ENCODE measurements at places on chromosomes 3 and 15.

DNA sequence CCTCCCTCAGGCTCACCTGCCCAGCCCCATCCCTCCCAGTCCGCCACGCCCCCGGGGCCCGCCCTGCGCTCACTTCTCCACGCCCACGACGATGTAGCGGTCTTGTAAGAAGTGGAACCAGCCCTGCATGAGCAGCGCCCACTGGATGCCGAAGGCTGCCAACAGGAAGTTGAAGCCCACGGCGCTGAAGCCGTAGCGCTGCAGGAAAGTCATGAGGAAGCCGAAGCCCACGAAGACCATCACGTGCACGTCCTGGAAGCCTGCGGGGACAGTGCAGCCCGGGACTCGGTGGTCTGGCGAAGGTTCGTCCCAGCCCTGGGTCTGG is 9.7 kb downstream of the RHCG start:
- no peak for DNase-seq

DNA sequence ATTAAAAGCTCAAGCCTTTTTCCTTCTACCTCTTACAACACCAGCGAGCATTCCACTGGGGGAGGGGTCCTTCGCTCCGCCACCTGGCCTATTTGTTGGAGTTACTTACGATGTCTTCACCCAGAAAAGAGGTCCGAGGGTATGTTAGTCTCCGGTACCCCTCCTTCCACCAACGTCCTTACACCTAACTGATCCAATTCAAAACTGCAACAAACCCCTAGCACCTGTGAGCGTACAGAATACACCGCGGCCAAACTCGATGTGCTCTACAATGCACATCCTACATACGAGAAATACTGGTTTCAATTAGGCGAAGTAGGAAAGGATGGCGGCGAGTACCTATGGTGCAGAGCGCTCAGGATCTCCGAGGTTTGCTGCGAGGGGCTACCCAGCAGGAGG is 944 bp downstream of the SLITRK3 start:
- DNase-seq, result no peak

DNA sequence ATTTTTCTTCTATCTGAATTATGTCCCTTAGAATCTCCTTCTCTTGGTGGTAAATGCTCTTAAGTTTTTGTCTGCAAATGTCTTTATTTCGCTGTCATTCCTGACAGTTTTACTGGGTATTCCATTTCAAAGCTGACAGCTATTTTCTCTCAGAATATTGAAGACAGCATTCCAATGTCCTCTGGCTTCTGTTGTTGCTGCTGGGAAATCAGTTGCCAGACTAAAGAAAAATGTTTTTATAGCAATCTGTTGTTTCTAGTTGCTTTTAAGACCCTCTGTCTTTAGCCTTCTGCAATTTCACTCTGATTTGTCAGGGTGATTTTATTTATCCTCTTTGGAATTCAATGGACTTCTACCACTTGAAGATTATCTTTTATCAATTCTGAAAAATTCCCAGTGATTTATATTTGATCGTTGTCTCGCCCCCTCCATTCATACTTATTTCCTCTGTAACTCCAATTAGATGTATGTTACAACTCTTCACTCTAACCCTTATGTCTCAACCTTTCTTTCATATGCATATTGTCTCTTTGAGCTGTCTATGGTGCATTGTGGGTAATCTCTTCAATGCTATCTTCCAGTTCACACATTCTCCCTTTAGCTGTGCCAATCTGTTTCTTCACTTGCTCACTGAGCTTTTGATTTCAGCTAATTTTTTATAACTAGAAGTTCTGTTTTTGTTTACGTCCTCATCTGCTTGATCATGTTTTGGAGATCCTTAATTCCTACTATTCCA is 23.5 kb downstream of the UBXN7 start:
- no peak for DNase-seq

GRCh38 chr3:124951511-124952281 is 17.1 kb upstream of the MUC13 start:
- DNase-seq, result no peak

DNA sequence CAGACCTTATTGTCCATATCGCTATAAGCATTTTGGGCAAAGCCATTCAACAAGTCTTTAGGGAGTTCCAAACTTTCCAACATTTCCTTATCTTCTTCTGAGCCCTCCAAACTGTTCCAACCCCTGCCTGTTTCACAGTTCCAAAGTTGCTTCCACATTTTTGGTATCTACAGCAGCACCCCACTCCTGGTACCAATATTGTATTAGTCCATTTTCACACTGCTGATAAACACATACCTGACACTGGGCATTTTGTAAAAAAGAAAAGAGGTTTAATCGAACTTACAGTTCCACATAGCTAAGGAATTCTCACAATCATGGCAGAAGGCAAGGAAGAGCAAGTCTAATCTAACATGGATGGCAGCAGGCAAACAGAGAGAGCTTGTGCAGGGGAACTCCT is 834.1 kb upstream of the GBE1 start:
- DNase-seq, result no peak

- no peak for DNase-seq
Observed at GRCh38 chr15:98927022-98927421, 80.6 kb downstream of the PGPEP1L start.

DNA sequence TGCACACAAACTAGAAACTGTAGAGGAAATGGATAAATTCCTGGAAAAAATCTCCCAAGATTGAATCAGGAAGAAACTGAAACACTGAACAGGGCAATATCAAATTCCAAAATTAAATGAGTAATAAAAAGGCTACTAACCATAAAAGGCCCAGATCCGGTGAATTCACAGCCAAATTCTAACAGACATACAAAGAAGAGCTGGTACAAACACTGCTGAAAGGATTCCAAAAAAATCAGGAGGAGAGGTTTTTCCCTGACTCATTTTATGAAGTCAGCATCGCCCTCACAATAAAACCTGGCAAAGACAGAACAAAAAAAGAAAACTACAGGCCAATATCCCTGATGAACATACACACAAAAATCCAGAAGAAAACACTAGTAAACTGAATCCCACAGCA is 462.4 kb upstream of the THBS1 start:
- DNase-seq, result peak; percentile 32

DNA sequence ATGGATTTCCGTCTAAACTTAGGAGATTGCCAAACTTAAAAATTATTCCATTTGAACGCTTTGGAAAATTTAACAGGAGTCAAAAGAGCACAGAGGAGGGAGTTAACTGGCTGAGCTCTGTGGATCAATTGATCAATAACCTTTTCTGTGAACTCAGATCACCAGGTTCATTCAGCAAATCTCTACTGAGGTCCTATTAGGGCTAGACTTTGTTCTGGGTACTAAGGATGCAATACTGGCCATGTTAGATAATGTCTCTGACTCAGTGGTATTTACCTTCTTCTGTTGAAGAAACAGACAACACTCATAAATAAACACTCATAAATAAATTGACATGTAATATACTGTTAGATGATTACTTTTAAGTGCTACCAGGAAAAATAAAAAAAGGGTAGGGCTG is 323.4 kb upstream of the SUCLG2 start:
- no peak for DNase-seq

- peak; percentile 52 for DNase-seq
Observed at GRCh38 chr15:29364426-29365078, 94.9 kb upstream of the NSMCE3 start.

- DNase-seq, result no peak
Observed at GRCh38 chr15:39494462-39494861, 86.4 kb upstream of the THBS1 start.

DNA sequence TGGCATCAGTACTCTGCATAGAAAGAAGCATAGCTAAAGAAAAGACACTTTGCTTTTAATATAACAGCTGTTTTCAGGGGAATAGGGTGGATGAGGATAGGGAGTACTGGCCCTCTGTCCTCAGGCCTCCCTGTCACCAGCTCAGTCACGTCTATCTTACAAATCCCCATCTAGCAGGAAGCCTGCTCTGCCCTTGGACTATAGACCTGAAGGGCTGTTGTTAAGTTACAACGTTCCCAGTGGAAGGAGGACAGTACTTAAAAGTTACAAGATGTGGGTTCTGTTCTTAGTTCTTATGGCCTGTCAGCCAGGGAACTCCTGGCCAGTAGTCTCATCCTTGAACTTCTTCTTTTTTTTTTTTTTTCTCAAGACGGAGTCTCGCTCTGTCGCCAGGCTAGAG is 70.5 kb downstream of the RPL39L start:
- DNase-seq, result no peak

- peak; percentile 19 for DNase-seq
Observed at GRCh38 chr3:128572644-128573105, 77.9 kb downstream of the RPN1 start.

DNA sequence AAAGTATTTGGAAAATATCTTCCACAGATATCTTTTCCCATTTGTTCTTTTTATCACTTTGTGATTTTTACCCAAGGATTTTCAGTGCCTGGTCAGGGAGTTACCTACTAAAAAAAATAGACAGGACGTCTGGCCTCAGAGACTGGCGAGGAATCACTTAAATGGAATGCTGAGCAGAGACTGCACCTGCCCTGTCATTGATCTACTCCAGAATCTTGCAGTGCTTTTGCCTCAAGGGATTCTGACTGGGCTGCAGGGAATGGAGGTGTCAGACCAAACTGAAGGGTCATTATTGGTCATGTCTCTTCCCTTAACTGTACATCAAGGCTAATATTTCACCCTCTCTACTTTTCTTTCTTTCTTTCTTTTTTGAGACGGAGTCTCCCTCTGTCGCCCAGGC is 12.1 kb upstream of the RYR3 start:
- DNase-seq, result peak; percentile 91

- peak; percentile 68 for DNase-seq
Observed at GRCh38 chr3:66800941-66801545, 197.1 kb upstream of the KBTBD8 start.

GRCh38 chr15:55915221-55915620 is 78.2 kb downstream of the NEDD4 start:
- DNase-seq, result no peak

DNA sequence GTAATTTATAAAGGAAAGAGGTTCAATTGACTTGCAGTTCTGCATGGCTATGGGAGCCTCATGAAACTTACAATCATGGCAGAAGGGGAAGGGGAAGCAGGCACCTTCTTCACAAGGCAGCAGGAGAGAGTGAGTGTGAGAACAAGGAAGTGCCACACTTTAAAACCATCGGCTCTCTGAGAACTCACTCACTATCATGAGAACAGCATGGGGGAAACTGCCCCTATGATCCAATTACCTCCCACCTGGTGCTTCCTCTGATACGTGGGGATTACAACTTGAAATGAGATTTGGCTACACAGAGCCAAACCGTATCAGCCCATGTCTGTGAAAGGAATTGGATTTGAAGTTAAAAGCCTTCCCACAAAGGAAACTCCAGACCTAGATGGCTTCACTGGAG is 39.1 kb downstream of the TKT start:
- DNase-seq, result no peak

DNA sequence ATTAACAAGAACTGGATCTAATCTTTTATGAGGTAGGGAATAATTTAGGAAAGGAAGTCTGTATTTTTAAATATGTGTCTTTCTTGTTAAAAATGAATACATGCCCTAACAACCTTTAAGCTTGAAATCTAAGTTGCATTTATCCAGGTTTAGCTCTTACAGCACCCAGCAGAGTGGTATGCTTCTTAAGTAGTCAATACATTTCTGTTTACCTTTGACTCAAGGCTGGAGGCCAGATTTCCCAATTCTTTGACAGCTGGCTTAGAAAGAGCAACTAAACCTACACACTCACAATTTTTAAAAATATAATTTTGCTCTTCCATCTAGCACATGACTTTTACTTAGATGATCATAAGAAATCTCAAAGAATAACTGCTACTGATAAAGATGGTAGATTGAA is 148.9 kb downstream of the DPH6 start:
- DNase-seq, result no peak

DNA sequence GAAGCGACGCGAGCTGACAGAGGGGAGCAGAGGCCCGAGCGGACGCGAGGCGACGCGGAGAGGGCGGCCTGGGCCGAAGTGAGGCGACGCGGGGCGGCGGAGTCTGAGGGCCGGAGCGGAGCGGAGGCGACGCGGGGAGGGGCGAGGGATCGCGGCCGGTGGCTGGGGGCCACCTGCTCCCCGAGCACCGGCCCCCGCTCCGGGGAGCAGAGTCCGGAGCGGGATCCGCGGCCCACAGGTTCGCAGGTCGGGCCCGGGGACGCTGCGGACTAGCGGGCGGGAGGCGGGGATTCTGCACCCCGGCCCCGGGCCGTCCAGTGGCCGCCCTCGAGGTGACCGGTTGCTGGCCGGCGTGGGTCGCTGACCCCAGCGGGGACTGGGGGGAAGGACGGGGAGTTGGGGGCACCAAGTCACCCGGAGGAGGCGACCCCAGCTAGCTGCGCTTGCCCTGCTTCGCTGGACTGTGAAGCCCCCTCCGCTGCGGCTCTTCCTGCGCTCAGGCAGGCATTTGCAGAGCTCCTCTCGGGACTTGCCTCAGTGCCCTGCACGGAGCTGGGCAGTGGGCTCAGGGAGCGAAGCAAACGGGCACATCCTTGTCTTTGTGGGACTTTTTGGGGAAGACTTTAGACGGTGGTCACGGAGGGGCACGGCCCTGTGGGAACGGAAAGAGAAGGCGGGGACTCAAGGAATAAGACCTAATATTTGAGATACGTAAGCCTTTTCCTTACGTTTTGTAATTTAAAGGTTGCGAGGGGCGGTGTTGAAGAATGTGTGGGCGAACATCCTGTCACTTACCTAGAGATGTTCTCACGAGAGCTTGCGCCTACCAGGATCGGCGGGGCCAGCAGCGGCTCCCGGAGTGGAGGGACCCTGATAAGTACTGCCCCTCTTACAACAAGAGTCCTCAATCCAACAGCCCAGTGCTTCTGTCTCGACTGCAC is 566 bp downstream of the HMCES start:
- peak; percentile 64 for DNase-seq

GRCh38 chr3:126465928-126466544 is 9.7 kb downstream of the ZXDC start:
- no peak for DNase-seq

GRCh38 chr15:54017251-54017650 is 39.0 kb downstream of the UNC13C start:
- DNase-seq, result no peak

GRCh38 chr3:54853573-54854404 is 74.1 kb downstream of the LRTM1 start:
- DNase-seq, result peak; percentile 61

DNA sequence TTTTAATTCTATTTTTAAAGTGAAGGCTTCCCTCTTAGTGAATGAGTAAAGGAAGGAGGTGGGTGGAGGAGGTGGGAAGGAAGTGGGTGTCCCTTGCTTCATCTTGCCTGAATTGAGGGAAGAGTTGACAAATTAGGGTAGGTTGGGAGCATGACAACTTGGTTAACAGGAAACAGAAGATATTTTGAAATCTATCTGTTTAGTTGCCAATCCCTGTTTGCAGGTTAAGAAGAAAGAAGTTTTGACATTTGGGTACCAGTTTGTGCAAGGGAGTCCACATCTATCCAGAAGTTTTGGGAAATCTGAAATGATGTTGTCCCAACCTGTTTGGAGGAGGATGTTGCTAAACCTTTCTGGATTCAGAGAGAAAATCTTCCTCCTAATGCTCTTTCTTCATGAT is 204.1 kb upstream of the SUCLG2 start:
- no peak for DNase-seq

- DNase-seq, result no peak
Observed at GRCh38 chr15:28875461-28876000, 10.2 kb upstream of the APBA2 start.

Measured in kidney tubule cell (primary cell).